ENCODE measurements at places on chromosomes 3 and 15.

GRCh38 chr3:175456466-175456865, 597.3 kb downstream of the NAALADL2 start:
- DNase-seq = no peak

GRCh38 chr3:145118303-145118702, 1042.7 kb downstream of the PLOD2 start:
- DNase-seq = no peak

GRCh38 chr15:57947781-57948180, 117.7 kb downstream of the ALDH1A2 start:
- no peak for DNase-seq

- no peak for DNase-seq
Observed at GRCh38 chr3:55467099-55467498, 20.0 kb downstream of the WNT5A start.

DNA sequence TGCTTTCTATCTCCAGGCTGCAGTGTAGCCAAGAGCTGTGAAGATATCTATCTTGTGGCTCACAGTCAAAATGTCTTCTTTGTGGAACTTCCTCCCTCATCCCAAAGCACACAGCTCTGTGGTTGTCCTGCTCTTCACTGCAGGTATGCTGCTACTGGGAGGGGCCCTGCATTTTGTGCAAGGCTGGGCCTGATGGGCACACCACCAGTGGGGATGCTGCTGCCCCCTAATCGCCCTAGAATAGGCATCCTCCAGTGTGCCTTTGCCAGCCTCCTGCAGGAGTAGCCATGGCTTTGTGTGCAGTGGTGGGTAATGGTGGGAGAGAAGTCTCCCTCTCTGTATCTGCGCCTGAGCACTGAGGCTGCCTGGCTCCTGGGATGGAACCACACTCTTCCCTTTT, 297.3 kb downstream of the DOCK3 start:
- DNase-seq = no peak

DNA sequence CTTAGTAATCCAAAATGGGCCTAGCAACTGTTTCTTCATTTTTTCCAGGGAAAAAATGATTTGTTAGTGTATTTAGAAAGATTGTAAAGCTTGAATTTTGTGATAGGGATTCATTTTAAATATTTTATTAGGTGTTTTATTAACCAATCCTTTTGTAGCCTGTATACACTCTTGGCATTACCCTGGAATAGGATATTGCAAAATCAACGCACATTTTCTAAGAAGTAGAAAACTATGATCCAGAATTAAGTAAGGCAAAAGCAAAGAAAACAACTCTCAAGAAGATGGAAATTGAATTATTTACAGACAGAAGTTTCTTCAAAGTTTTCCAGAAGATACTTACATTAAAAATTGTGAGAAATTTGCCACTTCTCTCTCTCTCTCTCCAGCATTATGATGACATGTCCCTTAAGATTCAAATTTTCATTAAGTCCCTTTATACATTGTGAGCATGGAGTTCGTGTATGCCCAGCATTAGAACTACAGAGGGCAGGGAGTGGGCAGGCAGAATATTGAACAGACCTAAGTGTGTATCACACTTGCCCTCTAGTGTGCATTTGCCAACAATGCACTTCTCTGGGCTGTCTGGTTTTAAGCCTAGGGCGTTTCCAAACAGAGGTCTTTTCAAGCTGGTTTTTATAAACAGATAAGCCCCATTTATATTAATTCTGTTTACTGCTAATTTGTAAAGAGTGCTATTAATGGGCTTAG, 28.5 kb upstream of the CMSS1 start:
- no peak for DNase-seq

DNA sequence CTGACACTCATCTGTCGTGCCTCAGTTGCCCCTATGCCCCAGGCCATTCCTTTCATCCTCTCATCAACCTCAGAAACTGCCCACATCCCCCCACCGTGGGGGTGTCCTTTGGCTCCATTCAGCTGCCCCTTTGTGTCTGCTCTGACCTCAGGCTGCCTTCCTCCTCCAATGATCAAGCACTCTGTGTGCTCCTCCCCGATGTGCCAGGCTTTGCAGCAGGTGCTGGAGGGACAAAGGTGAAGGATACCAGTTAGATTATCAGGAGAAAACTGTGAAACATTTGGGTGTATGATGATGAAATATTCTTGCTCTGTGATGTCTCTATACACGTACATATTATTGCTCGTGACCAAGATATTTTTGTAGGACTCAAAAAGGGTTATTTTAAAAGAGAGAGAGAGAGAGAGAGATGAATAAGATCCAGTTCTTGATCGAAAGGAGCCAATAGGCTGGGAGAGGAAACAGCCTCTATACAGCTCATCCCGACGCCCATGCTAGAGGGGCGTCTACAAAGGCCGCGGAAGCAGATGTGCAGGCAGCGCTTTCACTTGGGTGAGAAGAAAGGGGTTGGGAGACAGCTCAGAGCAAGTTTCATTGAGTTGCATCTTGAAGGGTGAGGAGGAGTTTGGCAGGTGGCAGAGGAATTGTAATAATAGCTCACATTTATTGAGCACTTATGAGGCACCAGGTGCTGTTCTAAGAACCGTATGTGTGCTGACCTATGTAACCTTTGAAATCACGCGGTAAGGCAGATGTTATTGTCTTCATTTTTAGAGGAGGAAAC, 28.3 kb upstream of the ADCY5 start:
- no peak for DNase-seq

DNA sequence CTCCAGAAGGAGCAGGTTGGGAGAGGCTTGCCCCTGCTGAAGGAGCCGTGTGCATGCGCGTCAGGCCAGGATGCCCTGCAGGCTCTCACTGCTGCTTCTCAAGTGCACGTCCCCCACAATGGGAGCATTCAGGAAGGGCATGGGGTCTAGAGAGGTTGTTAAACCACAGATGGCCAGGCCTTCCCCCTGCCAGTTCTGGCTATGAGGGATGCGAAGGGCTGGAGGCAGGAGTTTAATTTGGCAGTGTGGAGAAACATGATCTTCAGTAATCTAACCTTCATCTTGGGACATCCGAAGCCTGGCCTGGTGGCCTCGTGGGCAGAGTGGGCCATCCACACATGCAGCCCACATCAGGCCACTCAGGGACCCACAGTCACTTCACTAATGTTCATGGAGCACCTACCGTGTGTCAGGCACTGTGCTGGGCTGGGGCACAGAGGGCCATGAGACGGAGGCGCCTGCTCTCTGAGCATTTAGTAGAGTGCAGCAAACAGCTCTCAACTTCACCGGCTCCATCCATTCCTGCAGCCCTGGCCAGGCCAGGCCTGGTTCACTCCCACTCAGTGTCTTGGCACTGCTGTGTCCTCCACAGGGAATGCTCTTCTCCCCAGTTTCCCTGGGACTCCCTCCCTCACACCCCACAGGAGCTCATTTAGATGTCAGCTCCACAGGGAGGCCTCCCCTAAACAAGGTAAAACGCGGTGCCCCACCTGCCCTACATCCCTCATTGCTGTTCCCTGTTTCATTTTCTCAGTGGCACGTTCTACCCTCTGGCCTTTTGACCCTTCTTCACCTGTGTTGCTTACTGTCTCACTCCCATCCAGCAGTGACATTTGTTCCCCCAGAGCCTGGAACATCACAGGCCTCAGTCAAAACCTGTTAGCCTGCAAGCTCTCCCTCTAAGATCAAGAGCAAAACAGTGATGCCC, 4.0 kb downstream of the CFAP100 start:
- DNase-seq = no peak

DNA sequence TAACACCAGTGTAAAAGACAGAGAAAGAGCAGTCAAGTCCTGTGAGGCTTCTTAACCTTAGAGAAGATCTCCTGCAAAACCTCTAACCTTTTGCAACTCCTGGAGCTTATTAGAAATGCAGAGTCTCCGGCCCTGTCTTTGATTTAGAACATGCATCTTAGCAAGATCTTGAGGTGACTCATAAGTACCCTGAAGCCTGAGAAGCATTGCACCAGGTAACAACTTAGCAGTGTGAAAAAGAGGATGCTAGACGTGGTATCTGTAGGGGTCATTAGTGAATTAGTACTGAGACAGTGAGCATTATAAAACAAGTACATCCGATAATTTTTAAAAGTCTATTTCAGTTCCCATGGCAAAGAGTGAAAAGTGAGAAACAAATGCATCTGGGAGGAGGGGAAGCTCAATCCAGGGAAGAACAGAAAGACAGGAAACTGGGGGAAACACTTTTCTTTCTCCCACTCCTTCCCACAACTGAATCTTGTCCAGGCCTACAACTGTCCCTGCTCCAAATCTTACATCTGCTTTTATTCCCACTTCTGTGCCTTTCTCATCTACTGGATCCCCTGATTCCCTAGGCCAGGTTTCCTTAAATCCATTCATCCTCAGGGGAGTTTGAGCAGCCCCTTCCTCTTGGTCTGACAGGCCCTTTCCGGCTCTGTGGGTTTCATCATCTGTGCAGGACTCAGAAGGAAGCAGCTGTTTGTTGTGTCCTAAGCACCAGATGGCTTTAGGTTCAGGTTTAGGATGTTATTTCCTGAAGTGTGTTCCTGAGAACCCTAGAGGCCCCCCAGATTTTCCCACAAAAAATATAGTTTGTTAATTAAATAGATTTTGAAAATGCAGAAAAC, 128.1 kb upstream of the IL12A start:
- DNase-seq = no peak

DNA sequence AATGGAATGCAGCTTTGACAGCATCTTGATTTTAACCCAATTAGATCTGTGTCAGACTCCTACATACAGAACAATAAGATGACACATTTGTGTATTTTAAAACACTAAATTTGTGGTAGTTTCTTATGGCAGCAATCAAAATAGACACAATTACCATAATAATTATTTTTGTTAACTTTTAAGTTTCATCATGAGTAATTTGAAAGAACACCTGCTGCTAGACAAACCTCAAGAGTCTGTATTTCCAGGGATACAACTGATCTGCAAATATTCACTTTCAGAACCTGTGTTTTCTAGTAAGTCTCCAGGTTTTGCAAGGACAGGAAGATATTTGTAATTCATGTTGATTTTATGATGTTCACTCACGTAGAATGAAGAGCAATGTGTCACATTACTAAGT, 736.8 kb downstream of the DIPK2A start:
- DNase-seq = no peak

DNA sequence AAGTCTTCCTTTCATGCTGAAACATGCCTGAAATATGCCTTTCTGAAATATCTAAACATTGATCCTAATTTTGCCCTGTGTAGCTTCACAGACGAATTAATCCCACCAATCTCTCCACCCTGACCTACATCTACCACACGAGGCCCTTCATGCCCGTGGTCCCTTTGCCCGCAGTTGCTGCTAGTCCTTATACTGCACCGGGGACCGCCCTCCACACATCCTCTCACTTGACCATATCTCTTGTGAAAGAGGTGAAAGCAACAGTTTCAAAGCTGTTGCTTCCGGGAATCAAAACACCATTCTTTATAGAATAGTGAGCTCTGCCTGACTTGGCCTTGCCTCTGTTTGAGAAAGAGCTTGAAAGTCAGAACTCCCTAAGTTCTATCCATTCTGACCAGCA, 499.5 kb downstream of the NTRK3 start:
- no peak for DNase-seq

DNA sequence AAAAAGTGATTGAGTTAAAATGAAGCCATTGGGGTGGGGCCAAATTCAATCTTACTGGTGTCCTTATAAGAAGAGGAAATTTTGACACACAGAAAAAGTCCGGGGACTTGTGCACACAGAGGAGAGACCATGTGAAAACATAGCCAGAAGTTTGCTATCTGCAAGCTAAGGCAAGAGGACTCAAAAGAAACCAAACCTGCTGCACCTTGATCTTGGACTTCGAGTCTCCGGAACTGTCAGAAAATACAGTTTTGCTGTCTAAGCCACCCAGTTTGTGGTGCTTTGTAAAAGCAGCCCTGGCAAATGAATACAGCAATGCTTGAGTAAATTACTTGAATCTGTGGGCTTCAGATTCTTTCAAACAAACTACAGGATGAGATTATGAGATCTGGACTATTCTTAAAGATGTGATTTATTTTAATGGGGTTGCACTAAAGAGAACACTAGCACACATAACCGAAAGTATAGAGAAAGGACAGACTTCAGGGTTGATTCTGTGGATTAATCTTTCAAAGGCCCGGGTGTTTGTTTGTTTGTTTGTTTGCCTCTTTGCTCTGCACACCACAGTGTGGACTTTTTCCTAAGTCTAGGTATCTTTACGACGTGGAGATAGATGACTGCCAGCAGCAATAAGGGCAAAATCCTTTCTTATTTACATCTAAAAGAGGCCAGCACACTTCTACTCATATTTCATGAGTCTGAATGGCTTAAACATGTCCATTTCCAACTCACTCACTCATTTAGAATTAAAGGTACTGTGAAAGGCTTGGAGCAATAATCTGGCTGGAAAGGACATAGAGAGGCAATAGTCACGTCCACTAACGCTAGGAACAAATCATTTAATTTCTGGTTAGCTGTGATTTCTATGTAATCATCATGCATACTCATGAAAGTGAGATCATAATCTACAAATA, 53.9 kb upstream of the SSR3 start:
- DNase-seq = no peak

DNA sequence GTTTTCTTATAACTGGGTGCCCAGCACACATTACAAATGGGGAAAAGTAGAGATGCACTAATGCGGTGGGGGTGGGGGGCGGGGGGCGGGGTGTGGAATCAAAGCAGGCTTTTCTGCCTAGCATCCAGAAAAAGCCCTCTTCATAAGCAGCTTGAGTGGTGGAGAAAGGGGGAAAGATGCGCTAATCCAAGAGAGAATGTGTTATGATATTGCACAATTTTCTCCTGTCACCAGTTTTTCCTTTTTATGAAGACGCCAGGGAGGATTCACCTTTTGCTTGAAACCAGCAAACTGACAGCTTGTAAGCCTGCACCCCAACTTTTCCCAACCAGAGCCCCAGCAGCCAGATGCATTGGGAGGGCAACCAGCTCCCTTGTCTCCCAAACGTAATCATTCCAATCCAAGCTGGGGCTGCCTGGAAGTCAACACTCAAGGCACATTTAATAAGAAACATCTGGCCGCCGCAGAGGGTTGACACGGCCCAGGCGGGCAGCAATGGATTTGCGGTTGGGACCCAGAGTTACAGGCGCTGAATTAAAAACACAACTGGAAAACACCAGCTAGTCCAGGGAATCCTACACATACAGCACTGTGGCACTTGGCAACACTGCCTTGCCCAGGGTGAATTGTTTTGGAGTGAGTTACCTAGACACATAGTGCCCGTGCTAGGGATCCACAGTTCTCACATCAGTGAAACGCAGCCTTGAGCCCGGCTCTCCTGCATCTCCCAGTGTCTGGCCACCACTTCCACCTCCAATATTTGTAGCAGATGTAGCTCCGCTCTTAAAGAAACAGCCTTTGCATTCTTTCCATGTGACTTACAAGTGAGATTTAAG, 218.5 kb upstream of the PRICKLE2 start:
- no peak for DNase-seq

- no peak for DNase-seq
Observed at GRCh38 chr3:134407239-134407625, 33.0 kb upstream of the AMOTL2 start.

GRCh38 chr3:71956716-71957115, 171.8 kb upstream of the PROK2 start:
- DNase-seq = no peak
